ENCODE measurements at places on chromosomes 2 and 18. TPM values are rescaled to one million over a fixed set of nuclear protein-coding genes. Genes with fewer than 3 reads are reported as not detected.
A peak's percentile ranks its signal among the peaks of the same experiment; 100 is the strongest.

- no peak for DNase-seq
These were observed 5.8 kb downstream of the HDLBP start for GRCh38 chr2:241309684-241310117.

DNA sequence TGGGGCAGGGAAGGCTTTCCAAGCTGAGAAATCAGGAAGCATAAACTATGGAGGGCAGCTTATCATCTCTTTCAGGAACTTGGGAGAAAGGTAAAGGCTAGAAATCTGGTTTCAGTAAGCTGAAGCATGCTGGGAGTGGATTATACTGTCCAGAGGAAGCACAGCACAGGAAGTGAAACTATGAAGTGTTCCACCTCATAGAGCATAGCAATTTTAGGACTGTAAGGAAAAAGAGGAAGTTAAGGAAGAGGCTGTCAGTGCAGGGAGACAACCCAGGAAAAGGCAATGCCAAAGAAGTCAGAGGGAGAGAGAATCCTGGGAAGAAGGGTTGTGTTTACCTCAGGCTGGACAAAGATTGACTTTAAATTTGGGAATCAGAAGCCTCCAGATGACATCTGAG, 51.9 kb downstream of the EFEMP1 start:
- no peak for DNase-seq

XRCC5 gene
- total RNA-seq, result 265 TPM

GRCh38 chr2:105794926-105795574, 50.3 kb downstream of the NCK2 start:
- no peak for DNase-seq

GRCh38 chr2:229695961-229696360, 18.4 kb downstream of the DNER start:
- DNase-seq, result peak; percentile 86

DNA sequence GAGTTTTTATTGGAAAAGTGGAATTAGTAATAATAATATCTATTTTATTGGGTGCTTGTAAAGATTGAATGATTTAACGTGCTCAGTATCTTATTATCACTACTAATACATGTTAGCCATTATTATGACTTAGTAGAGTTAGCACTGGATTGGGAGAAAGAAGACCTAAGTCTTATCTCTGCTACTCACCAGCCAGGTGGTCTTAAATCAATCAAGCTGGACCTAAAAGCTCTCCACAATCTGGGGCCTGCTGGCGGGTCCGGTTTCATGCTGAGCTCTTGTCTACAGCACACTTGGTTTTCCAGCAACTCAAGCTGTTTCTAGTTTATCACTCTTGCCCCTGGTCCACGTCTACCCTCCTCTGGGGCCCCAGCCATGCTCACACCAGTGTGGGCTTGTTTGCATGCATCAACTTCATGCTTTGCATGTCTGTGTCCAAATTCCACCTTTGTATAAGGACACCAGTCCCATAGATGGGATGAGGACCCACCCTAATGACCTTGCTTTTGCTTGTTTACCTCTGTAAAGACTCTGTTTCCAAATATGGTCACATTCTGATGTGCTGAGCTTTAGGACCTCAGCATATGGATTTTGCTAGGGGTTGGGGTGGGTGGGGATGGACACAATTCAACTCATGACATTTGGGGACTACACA, 363.1 kb downstream of the LPIN1 start:
- no peak for DNase-seq

PSMD1 gene
- total RNA-seq, result 75.6 TPM

- DNase-seq, result no peak
These were observed 62.1 kb upstream of the ZNF516 start for GRCh38 chr18:76557026-76557575.

- no peak for DNase-seq
These were observed 52.3 kb upstream of the ITGB6 start for GRCh38 chr2:160252278-160252887.
